Activated CD4-positive, alpha-beta T cell treated with anti-CD3 and anti-CD28 coated beads for 36 hours (primary cell): ENCODE measurements at places on chromosomes 7 and 10. TPM values are rescaled to one million over a fixed set of nuclear protein-coding genes. Genes with fewer than 3 reads are reported as not detected.

Gene CSTF2T
- 27.6 TPM for total RNA-seq

DNA sequence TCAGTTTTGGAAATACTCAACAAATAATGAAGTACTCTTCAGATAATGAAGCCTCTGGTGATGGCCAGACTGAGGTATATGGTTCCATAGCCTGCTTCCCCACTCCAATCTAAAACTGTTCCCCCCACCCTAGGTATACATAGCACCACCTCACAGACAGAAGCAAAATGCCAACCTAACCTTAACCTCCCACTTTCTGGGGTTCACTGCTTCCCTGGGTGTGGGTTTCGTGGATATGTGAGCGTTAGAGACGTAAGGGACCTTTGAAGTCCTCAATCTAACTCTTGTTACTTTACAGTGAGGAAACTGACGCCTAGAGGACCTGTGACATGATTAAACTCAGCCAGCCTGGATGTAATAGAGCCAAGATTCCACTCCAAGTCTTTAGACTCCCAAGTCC lies 1.4 kb downstream of the RHBDD2 start:
- DNase-seq, result no peak

GRCh38 chr10:113060201-113061053 lies 110.4 kb downstream of the TCF7L2 start:
- DNase-seq, result peak; percentile 9

DNA sequence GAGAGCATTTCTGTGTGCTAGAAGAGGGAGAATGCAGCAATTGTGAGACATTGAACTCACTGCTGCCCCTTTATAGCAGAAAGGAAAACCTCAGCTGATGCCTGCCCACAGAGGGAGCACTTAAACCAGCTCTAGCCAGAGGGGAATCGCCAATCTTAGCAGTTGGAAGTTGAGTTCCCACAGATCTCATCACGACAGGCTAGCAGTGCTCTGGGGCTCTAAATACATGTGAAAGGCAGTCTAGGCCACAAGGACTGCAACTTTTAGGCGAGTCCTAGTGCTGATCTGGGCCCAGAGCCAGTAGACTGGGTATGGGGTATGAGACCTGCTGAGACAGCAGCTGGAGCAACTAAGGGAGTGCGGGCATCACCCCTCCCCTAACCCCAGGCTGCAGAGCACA lies 25.2 kb upstream of the PRR15 start:
- DNase-seq, result no peak

GRCh38 chr7:70569335-70569819 lies 562.6 kb upstream of the GALNT17 start:
- DNase-seq, result no peak

- no peak for DNase-seq
Observed at GRCh38 chr7:111192614-111193413, 101.9 kb downstream of the LRRN3 start.

DNA sequence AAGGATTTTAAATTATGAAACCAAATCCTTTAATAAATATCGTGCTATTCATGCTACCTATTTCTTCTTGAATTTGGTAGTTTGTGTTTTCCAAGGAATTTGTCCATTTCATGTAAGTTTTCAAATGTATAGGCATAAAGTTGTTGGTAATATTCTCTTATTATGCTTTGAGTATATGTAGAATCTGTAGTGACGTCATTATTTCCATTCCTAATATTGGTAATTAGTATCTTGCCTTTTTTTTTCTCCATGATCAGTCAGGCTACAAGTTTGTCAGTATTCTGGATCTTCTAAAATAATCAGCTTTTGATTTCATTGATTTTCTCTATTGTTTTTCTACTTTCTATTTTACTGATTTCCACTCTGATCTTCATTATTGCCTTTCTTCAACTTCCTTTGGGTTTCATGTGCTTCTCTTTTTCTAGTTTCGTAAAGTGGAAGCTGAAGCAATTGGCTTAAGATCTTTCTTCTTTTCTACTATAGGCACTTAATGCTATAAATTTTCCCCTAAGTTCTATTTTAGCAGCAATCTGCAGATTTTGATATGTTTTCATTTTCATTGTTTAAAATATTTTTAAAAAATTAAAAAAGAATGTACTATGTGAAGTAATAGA lies 156.5 kb upstream of the HDAC9 start:
- DNase-seq, result no peak

DNA sequence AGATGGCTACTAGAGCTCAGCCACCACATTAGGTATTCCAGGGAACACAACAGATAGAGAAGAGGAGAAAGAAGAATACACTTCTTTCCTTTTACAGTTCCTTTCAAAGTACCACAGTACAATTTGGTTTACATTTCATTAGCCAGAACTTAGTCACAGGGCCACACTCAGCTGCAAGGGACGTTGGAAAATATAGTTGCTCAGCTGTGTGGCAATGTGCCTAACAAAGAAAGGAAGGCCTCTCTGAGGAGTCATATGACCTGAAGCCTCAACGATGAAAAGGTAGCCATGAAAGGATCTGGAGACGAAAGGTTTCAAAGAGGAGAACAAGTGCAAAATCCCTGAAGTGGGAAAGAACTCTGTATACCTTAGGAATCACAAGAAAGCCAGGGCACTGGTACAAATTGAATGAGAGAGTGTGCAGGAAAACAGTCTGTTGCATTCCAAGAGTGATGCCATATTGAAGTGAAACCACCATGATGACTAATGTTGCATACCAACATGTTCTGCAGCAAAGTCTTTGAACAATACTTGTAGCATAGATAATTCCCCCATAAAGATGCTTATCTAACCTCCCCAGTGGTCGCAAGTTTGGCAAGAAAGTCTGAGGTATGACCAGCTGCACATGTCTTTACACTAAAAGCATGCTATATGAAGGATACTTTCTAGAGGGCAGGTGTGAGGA lies 278.9 kb downstream of the HPSE2 start:
- no peak for DNase-seq
